Osteocyte (in vitro differentiated cells): ENCODE measurements at places on chromosomes 2 and 18. TPM values are rescaled to one million over a fixed set of nuclear protein-coding genes. Genes with fewer than 3 reads are reported as not detected.

- H3K36me3 ChIP-seq: no peaks in the 10 kb centered on the region
- DNase-seq: no peak
- H3K4me1 ChIP-seq: peaks cover 27% of the 10 kb centered on the region
- no peaks in the 10 kb centered on the region for H3K27me3 ChIP-seq
Measured at GRCh38 chr2:173033084-173033483, 42.6 kb upstream of the MAP3K20 start.

DNA sequence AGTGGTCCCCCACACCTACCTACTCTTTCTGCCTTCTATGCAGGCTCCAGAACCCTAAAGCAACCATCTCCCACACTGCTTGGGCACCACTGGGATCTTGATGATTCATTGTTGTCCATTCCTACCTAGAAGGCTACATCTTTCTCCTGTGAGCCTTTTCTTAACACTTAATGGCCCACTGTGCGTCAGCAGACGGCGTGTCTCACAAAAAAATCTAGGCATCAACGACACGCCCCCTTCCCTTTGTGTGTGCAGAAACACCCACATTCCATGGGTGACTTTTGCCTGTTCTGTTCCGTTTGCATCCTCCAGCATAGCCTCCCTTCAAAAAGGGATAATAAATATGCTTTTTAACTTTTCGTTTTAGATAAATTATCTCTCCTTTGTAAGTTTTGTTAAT, 99.7 kb upstream of the CYRIA start:
- H3K4me1 ChIP-seq: no peaks in the 10 kb centered on the region
- peaks cover 23% of the 10 kb centered on the region for H3K27me3 ChIP-seq
- no peaks in the 10 kb centered on the region for H3K36me3 ChIP-seq
- no peak overlapping the region for H3K4me3 ChIP-seq

Gene ABCA12
- total RNA-seq: 0.08 and 0.13 TPM in 2 replicates

Gene ZC3H8
- total RNA-seq: 7.4 and 9.9 TPM in 2 replicates

Gene ALPI
- not detected in 2 replicates for total RNA-seq
